Stimulated activated CD4-positive, alpha-beta T cell treated with anti-CD3 and anti-CD28 coated beads, Interleukin-1b, Interleukin-23, amount 100 ng/mL, for 1 hour (primary cell): ENCODE measurements at places on chromosomes 3 and 15.

DNA sequence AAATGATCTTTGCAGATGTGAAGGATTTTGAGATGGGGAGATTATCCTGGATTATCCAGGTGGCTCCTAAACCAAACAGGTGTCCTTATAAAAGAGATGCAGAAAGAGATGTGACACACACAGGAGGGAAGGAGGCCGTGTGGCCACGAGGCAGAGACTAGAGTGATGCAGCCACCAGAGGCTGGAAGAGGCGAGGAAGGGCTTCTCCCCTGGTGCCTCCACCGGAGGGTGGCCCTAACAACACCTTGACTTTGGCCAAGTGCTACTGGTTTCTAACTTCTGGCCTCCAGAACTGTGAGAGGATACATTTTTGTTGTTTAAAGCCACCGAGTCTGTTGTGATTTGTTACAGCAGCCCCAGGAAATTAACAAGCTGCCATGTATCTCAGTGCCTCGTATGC, 127.1 kb downstream of the ASB7 start:
- DNase-seq = no peak

GRCh38 chr3:129021140-129021551, 20.0 kb downstream of the EFCC1 start:
- DNase-seq = no peak

GRCh38 chr3:29333576-29333975, 52.7 kb downstream of the RBMS3 start:
- no peak for DNase-seq

- no peak for DNase-seq
Observed at GRCh38 chr15:79779746-79780145, 117.1 kb downstream of the MTHFS start.

- no peak for DNase-seq
Observed at GRCh38 chr3:156577736-156578135, 22.8 kb upstream of the SSR3 start.

GRCh38 chr3:23480329-23480714, 277.2 kb downstream of the UBE2E2 start:
- no peak for DNase-seq

GRCh38 chr3:23760871-23761373, 44.8 kb upstream of the UBE2E1 start:
- DNase-seq = no peak

DNA sequence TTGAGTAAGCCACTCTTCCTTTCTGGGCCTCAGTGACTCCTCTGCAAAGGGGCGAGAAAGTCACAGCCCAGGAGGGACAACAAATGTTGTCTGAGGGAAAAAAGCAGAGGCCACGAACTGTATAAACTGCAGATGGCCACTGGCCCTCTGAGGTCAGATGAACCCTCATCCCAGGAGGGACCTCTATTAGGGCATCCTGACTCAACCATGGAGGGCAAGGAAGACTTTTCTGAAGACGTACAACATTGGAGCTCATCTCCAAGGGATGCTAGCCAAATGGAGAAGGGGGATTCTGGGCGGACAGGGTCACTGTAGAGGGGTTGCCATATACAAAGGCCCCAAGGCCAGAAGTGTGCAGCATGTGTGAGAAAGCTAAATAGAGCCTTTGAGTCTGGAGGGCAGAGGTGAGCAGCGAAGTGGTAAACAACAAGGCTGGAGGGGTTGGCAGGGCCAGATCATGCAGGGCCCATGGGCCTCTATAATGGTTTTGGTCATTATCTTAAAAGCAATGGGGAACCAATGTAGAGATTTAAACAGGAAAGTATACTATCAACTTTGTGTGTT, 16.7 kb downstream of the GRAMD2A start:
- no peak for DNase-seq

- DNase-seq = no peak
Observed at GRCh38 chr3:113079218-113079961, 88.6 kb downstream of the GTPBP8 start.

- no peak for DNase-seq
Observed at GRCh38 chr15:48285329-48286214, 45.7 kb upstream of the DUT start.

- no peak for DNase-seq
Observed at GRCh38 chr3:146894406-146894805, 289.3 kb upstream of the PLSCR5 start.

- DNase-seq = no peak
Observed at GRCh38 chr3:151769175-151769574, 35.4 kb downstream of the AADACL2 start.

DNA sequence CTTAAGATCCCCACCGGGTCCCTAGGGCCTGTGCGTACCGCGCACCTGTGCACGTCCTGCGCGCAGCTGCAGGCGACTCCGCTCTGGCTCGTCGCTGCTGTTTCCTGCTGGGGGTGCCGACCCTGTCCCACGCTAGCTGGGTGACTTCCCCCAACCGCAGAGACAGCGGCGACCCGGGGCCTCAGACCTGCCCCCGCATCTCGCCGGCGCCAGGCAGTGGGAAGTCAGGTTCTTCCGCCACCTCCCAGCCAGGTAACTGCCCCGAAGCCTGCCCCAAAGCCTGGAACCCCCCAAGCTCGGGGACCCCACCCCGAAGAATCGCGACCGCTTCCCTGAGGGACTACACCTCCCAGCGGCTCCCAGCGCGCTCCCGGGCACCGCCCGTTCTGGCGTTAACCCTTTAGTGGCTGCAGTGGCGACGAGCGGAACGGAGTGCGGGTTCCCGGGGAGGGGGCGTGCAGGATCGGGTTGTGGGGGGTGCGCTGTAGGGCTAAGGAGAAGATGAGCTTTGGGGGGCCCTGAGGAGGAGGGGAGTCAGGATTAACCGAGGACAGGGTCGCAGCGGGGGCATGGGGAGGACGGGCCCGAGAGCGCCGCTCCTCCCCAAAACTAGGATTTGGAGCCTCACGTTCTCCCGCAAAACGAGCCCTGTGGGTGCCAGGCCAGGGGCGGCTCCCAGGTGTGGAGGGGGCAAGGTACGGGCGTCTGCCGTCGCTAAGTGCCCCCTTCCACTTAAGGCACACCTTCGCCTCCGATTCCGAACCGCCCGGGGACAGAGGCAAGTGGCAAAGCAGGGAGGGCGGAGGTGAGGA, 589 bp downstream of the NEIL1 start:
- DNase-seq = peak; percentile 20

GRCh38 chr3:43361077-43361476, 74.7 kb downstream of the SNRK start:
- DNase-seq = no peak

GRCh38 chr3:141055136-141055535, 4.0 kb downstream of the SPSB4 start:
- DNase-seq = no peak

GRCh38 chr3:180421221-180421620, 180.7 kb upstream of the TTC14 start:
- DNase-seq = no peak

GRCh38 chr15:70376031-70376928, 278.6 kb upstream of the TLE3 start:
- DNase-seq = no peak

DNA sequence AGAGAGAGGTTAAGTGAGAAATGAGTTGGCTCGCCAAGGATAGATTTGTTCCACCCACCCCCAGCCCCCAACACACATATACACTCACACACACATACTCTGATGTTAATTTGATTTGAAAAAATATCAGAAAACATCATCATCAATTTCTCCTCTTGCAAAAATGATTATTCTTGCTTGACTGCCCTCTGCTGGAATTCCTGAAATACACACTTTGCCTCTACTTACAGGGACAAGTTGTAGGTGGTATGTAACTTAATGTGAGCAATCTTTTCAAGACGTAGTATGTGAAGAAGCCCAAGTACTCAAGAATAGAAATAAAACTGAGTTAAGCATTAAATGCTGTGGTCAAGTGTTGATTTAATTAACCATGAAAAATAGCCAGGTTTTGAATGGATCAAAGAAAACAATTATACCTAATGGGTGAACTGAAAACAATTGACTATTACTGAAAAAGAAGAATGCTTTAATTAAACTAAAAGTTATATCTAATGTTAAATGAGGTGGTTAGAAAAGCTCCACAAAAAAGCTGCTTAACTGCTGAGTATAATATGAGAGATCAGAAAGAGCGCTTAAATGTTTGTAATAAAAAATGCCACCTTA, 46.6 kb upstream of the MDFIC2 start:
- no peak for DNase-seq

- no peak for DNase-seq
Observed at GRCh38 chr15:79015416-79015815, 70.6 kb upstream of the CTSH start.

DNA sequence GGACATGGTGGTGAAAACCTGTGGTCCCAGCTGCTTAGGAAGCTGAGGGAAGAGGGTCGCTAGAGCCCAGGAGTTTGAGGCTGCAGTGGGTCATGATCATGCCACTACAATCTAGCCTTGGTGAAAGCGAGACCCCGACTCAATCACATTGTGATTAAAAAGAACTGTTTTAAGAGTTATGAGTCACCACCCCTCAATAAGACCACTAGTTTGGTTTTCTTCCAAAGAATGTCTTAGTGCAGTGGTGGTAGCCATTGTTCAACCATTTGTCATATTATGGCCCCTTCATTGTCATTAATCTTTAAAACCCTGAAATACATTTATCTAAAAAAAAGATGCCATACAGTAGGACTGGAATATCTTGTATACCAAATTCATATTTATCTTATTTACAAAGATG, 48.8 kb downstream of the BLM start:
- no peak for DNase-seq

- DNase-seq = no peak
Observed at GRCh38 chr15:78968539-78969271, 23.9 kb upstream of the CTSH start.

DNA sequence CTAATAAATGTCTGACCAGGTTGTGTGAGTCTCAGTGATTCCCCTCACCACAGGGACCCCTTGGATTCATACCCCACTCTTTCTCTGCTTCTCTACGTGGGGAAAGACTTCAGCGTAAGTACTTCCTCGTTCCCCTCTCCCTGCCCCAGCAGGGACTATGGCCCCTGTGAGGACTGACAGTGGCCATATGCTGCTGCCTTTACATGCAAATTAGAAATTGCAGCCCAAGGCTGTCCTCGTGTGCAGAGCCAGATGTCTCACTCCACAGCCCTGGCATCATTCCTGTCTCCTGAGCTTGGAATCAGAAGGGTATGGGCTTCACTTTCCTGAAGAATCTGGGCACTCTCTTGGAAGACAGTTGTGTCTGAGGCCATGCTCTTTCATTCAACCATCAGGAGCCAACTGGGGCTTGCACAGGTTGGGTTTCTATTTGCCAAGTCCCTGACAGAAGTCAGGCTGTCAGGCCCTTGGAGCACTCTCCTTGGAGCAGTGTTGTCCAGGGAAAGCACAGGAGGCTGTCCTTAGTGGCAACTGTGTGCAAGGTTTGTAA, 30.5 kb upstream of the IQCF2 start:
- no peak for DNase-seq

DNA sequence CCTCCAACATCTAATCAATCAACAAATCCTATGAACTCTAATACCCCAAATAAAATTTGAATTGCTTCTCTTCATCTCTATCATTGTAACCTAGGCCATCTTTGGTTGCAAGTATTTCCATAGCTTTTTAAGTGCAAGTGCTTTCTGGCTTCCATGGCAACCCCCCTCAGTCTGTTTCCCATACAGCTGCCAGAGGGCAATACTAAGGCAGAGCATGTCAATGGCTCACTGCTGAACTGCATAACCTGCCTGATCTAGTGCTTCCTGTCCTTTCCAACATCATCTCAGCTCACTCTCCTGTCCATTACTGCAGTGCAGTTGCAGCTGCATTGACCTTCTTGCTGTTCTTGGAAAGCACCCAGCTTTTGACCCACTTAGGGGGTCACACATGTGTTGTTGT, 198.4 kb downstream of the WNT5A start:
- no peak for DNase-seq

GRCh38 chr3:194019398-194020165, 116.4 kb upstream of the HES1 start:
- no peak for DNase-seq

DNA sequence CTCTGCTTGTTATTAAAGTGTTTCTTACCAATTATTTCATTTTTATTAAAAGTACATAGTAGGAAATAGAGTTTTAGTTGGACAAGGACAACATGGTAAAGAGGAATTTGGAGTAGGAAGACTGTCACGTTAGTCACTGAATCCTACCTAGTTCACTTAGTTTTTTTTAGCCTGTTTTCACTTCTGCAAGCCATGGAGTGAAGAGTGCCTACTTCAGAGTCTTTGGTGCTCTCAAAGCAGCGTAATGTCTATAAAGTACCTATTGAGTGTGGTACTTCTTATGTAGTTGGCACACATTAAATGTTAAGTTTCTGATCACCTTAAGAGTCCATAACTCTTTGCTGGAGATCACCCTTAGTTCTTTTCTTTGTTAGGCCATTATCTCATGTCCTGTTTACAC, 78.7 kb downstream of the LPP start:
- no peak for DNase-seq

- DNase-seq = no peak
Observed at GRCh38 chr3:181637056-181637455, 74.7 kb upstream of the SOX2 start.

DNA sequence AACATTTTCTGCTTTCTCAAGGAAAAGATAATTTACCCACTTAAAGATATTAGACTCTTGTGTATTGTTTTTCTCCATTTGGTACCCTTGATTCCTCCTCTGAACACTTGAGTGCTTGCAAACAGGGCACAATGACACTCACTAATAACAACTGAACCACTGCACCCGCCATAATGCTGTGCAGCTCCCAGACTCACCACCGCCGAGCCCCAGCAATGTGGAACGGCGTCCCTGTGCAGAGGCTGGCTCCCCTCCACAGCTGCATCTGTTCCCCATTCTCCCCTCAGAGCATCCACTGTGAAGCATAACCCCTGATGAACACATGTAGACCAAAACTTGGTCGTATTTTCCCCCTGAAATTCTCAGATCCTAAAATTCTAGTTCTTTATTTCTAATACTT, 276.2 kb upstream of the PLSCR5 start:
- no peak for DNase-seq

DNA sequence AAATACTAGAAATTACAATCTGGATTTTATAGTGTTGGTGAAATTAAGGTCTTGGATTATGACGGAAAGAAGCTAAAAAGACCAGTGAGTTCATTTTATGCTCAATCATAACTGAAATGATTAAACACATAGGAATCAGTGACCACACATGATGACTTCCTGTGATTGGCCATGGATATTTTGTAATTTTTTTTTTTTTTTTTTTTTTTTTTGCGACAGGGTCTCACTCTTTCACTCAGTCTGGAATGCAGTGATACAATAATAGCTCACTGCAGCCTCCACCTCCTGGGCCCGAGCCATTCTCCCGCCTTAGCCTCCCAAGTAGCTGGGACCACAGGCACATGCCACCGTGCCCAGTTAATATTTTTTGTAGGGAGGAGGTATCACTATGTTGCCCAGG, 47.4 kb downstream of the PAQR5 start:
- no peak for DNase-seq

DNA sequence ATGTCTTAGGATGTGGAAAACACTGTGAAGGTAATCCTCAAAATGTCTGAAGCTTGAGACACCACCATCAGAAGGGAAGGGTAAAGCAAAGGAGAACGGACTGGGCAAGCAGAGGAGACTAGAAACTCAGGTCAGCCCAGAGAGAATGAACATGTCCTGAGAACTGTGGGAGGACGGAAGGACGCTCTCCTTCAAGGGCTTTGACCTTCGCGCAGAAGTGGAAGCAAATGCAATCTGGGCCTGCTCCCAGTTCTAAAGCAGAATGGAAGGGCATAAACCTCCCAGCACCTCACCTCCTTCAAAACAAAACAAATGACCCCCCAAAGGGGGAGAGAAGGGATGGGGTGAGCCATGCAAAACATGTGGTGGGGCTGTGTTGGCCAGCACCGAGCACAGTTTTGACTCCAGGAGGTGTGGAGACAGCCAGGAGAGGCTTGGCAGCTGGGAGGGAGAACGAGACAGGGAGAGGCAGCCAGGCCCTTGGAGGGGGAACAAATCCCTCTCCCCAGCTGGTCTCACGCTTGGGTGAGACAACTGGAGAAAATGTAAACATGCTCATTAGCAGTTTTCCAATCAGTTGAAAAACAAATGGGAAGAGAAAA, 222.4 kb upstream of the WNT5A start:
- no peak for DNase-seq
